ENCODE measurements at places on chromosomes 5 and 9. TPM values are rescaled to one million over a fixed set of nuclear protein-coding genes. Genes with fewer than 3 reads are reported as not detected.

The PCDHGB4 gene
- 1.3 TPM for total RNA-seq

The LCN9 gene
- total RNA-seq: not detected

The TXNDC8 gene
- total RNA-seq: not detected

The PCDHGA8 gene
- total RNA-seq: 0.73 TPM

The CD72 gene
- 2.2 TPM for total RNA-seq

The MYMK gene
- total RNA-seq: not detected

The MELK gene
- 9.9 TPM for total RNA-seq

The CDKN2B gene
- 158 TPM for total RNA-seq

The IFNA13 gene
- total RNA-seq: not detected

The P4HA2 gene
- total RNA-seq: 56.7 TPM

The PCDHGA3 gene
- 0.21 TPM for total RNA-seq

The GAS1 gene
- 7.5 TPM for total RNA-seq

The TMOD1 gene
- total RNA-seq: 1.9 TPM

The CBY3 gene
- total RNA-seq: not detected

The ZDHHC11 gene
- total RNA-seq: 2.7 TPM

The ALDOB gene
- 39.3 TPM for total RNA-seq

The CENPK gene
- 5.2 TPM for total RNA-seq

The ORM2 gene
- total RNA-seq: not detected

The ERBIN gene
- total RNA-seq: 98.1 TPM

The LEAP2 gene
- total RNA-seq: 10.7 TPM

The WDR38 gene
- total RNA-seq: not detected

The FBXO4 gene
- total RNA-seq: 8.2 TPM

The GARIN3 gene
- not detected for total RNA-seq

The FCHO2 gene
- 46.6 TPM for total RNA-seq

The FOXD4 gene
- total RNA-seq: 0.24 TPM

The NPR3 gene
- total RNA-seq: 3.7 TPM

The TMEM252 gene
- total RNA-seq: not detected

The TAL2 gene
- not detected for total RNA-seq

The TTF1 gene
- total RNA-seq: 9.0 TPM

The CDH6 gene
- total RNA-seq: 0.61 TPM

The DNLZ gene
- total RNA-seq: 10.6 TPM

The PCDHB13 gene
- 2.0 TPM for total RNA-seq

The INSL6 gene
- total RNA-seq: not detected

The PAEP gene
- total RNA-seq: not detected

The NAIF1 gene
- 10.5 TPM for total RNA-seq

The SPATA31A5 gene
- not detected for total RNA-seq

The IFNA7 gene
- total RNA-seq: not detected

The TBC1D2 gene
- total RNA-seq: 26.0 TPM

The MARCOL gene
- total RNA-seq: not detected

Data from left colon (tissue), 2 donors.